LNCaP clone FGC (cell line): ENCODE measurements at places on chromosomes 2 and 18.
A peak's percentile ranks its signal among the peaks of the same experiment; 100 is the strongest.

DNA sequence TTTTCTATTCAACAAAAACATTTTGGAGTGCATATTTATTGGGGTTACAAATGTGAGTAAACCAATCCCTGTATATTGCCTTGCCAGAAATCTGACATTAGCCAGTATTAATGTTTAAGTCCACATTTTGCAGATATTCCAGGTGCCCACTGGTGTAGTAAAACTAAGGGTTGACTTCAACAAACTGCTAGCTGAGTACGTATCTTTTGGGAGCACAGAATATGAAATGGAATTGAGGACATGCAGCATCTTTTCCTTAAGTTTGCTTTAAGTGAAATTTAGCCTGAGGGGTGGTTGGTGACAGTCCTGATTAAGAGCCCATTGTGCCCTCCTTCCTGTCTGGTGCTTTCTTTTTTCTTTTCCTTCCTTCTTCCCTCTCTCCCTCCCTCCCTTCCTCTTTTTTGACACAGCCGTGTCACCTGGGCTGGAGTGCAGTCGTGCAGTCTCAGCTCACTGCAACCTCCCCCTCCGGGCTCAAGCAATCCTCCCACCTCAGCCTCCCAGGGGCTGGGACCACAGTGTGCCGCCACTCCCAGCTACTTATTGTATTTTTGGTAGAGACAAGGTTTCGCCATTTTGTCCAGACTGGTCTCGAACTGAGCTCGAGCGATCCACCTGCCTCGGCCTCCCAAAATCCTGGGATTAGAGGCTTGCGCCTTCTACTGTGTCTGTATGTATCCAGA, 1.6 kb downstream of the NUP35 start:
- no peak for DNase-seq

GRCh38 chr2:30267161-30267975, 36.0 kb downstream of the LBH start:
- DNase-seq, result no peak

- no peak for DNase-seq
Observed at GRCh38 chr18:5413447-5413846, 117.9 kb upstream of the ZBTB14 start.

- DNase-seq, result no peak
Observed at GRCh38 chr18:68399721-68400120, 315.2 kb downstream of the TMX3 start.

DNA sequence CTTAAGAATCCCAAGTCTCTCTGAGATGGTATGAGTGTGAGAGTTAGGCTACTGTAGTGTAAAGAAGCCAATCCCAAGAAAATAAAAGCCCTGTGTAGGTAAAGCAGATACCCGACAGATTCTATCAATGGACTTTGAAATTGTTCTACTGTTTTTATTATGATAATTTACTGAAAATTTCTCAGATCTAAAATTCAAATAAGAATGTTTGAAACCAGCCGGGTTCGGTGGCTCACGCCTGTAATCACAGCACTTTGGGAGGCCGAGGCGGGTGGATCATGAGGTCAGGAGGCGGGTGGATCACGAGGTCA, 208.3 kb upstream of the SPRED2 start:
- DNase-seq, result no peak

- DNase-seq, result peak; percentile 15
Observed at GRCh38 chr18:78407466-78407844, 572.2 kb upstream of the SALL3 start.

DNA sequence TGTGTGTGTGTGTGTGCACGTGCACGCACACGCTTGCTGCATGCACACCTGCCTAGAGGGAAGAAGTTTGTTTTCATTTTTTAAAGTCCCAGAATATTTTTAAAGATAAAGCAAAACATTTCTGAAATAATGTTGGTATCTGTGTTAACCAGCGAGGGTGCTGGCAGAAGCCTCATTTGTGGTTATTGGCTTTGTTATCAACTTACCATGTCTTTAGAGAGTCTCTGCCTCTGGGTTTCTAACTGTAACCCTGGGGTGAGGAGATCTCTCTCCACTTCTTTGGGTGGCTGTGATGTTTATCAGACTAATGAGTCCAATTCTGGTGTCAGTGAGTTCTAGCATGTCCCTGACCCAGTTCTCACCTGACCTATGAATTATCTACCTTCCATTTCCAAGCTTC, 927.6 kb upstream of the FANCL start:
- DNase-seq, result no peak
